Neural crest cell (in vitro differentiated cells): ENCODE measurements at places on chromosomes 5 and 9.

DNA sequence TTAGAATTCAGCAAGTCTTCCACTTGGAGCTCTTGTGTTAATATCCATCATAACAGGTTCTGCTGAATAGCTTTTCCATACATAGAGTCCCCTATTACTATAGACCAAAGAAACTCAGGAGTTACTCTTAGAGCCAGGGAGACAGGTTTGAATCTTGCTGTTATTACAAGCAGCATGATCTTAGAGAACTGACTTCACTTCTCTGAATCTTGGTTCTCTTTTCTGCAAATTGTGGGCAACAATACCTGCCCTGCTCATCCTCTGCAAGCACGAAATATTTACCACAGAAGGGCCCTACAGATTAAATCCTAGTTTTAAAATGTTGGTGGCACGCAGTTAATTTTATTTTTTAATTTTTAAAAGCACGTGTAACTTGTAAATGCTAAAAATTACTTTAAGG is 111.7 kb downstream of the TLR4 start:
- DNase-seq: no peak

DNA sequence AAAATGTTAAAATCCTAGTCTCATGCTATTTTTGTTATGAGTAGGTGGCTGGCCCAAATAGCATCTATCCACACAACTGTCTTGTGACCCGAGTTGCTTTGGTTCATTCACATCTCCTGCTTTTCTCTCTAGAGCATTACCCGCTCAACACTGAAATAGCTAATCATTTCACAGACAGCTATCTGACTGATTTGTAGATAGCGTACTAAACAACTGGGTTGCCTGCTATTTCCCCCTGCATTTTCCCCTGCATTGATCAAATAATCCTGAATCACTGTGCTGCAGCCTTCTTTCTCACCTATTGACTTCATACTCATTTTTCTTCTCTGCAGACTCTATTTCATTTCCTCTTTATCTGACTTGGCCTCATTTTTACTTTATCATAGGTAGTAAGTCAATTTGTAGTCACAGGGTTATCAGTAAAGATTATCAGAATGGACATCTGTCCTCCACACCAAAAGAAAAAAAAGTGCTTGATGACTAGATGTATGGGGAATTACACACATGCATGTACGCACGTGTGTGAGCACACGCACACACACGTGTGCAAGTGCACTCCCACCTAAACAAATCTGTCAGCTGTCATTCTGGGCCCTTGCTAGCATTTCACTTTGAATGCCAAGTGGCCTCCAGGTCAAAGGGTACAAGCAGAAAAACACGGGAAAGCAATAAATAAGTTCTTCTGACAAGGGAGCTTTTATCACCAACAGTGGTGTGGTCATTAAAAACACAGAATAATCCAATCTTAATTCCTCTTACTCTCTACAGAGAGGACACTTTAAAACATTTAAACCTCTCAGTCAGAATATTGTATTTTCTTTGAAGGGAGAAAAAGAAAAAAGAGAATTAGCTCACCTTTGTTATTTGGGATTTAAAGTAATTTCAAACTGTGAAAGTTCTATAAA is 501.6 kb downstream of the EFNA5 start:
- no peak for DNase-seq

- peak; percentile 57 for DNase-seq
Measured at GRCh38 chr5:152246401-152246800, 158.7 kb downstream of the NMUR2 start.

GRCh38 chr5:26690511-26690910 is 347.9 kb downstream of the CDH9 start:
- no peak for DNase-seq

- DNase-seq: no peak
Measured at GRCh38 chr5:81846301-81846700, 95.4 kb upstream of the SSBP2 start.

DNA sequence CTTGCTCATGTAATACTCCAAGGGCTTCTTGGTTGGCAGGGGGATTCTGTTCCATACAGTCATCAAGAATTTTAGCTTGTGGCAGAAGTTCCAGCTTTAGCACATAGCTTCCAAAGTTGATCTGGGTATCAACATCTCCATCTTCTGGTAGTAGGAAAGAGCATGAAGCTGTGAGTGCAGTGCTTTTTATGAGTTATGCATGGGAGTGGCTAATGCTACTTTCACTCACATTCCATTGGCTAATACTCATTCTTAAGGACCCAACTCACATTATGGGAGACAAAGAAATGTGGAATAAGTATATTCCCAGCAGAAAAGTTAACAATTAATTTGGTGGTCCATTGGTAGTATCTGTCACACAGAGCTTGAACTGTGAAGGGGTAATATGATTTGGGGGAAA is 194.2 kb upstream of the CHD1 start:
- DNase-seq: no peak

GRCh38 chr5:54520940-54521339 is 3.4 kb downstream of the SNX18 start:
- DNase-seq: no peak

DNA sequence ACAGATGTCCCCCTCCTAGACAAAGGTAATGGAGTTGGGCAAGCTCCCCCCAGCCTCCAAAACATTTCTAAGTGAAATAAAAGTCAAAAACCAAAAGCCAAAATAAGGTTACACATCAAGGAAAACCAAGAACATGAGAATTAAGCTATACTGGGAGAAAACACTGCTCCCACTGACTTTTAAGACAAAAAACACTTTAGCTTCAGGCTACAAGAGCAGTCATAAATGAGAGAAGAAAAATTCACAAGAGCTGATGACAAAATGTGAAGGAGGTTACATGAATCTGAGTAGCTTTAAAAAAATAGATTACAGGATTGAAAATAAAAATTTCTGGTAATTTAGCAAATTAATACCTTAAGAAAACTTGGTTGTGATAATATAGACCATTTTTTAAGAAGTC is 1370.3 kb upstream of the CDH9 start:
- no peak for DNase-seq

GRCh38 chr5:103840600-103840999 is 278.0 kb upstream of the NUDT12 start:
- DNase-seq: no peak

DNA sequence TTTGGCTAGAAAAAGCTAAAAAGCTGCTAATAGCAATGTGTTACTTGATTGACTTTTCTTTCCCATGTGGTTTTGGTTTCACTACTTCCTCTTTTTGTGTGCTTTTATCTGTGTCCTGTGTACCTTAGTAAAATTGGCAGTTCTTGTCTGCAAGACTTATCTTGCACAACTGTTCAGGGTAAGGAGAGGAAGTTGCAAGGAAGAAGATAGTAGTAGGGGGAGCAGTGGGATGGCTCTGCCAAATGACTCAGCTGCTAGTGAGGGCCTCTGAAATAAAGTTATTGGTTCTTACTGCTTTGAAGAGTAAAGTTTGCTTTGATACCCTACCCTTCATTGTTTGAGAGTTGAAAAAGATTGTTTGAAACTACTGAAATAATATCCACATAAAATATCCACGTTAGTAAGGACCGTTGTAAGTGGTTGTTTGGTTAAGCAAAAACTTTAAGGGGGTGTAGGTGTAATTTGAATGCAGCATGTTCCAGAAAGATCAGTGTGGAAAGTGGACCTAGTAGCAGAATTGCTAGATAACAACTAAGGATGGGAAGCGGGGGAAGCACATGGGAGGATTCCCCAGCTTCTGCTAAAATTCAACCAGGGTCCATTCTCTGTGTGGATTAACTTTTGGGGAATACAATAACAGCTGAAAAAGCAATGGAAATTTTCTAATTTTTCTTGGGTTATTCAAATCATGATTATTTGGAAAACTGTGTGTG is 123.5 kb downstream of the SCAMP1 start:
- no peak for DNase-seq

DNA sequence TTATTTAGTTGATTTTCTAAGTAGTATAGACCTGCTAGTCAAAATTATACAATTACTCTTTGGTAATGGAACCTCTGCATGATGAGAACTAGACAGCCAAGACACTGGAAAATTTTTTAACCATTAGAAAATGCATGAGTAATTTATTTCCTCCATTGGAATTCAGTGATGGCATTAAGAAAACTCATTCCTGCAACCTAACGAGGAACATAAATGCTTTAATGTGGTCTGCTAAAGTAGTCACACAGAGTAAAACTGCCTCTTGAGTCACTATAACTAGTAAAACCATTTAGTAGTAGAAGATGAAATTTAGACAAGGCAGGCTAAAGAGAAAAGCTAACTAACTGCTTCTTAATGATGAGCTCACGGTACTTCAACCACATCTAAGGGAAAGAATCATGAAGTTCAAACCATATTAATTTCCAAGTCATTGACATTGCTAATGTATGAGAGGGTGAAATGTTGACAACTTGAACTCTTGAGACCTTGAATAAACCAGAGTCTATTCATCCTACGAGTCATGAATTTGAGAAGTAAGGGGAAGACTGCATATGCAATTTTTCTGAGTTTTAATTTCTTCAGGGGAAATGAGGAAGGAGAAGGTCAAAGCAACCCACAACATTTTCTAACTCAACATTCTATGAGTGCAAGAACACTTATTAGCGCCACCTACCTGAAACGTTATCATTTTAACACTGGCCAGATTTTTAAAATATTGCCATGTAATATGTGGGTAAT is 74.4 kb downstream of the GLIS3 start:
- DNase-seq: no peak

DNA sequence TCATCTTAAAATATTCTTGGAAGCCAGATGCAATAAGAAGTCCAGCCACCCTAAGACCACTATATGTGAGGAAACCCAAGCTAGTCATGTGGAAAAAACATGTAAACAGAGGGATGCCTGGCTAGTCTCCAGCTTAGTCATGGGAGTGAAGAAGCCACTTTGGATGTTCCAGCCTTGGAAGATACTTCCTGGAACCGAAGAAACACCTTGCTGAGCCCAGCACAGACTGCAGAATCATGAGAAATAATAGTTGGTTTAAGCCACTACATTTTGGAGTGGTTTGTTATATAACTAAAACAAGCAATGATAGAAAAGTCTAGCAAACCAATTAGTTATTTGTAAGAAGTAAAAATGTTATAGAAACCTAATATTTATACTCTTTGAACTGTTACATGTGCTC is 12.6 kb downstream of the DHX29 start:
- no peak for DNase-seq

DNA sequence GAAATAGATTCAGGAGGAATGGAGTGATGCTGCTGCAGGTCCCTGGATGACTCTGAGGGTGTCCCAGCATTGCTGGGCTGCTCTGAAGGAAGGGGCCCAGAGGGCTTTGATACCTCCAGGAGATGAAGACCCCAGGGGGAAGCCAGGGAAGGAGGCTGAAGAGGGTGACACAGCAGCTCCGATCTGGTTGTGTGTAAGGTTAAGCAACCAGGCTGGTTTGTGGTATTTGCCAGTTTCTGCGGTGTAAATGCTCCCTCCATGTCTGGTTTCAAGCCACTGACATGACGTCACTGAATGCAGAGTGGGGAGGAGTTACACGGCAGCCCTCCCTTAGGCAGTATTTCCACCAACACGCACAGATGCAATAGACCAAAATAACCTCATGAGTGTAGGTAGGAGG is 40.0 kb upstream of the ORM1 start:
- no peak for DNase-seq

DNA sequence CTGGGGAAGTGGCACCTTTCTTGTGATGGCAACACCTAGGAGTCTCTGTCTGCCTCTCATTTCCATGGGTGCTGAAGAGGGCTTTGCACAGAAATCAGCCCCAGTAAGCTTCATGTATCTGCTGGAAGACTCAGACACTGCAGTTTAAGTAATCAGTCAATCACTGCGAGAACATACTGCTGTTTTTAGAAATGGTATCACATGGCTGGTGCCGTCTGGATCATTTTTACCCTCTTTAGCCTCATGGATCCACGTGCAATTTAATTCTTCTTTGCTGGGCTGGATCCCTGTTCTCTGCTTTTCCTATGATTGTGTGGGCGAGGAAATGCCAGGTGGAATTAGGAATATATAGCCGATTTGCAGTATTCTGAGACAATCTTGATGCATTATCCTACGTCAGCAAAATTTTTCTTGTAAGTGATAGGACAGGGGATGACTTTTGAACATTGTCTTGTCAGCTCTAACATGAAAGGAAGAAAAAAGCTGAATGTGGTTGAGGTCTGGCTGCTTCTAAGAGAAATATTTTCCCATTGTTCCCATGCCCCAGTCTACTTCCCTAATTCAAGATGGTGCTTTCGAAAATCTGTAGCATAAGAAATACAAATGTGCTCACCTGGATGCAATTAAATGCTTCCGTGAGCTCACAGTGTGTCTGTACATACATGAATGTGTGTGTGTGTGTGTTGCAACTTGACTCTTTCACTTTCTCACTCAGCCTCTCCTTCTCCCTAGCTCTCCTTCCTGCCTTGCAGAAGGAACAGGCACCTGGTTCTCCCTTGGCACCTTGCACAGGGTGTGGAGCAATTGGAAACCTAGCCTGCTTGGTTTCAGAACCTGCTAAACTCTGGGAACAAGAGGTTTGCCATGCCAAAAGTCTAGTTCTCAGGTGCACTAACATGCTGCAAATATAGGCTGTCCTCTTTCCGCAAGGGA is 281.6 kb downstream of the NTRK2 start:
- no peak for DNase-seq

- DNase-seq: no peak
Measured at GRCh38 chr9:136249877-136250559, 4.4 kb upstream of the QSOX2 start.

- no peak for DNase-seq
Measured at GRCh38 chr5:68037546-68037945, 178.0 kb upstream of the PIK3R1 start.
